Pancreas (tissue), 10 donors: ENCODE measurements at places on chromosomes 7 and 10. TPM values are rescaled to one million over a fixed set of nuclear protein-coding genes. Genes with fewer than 3 reads are reported as not detected.

- no peak for DNase-seq
Measured at GRCh38 chr7:129607471-129608120, 3.9 kb upstream of the NRF1 start.

GRCh38 chr7:27248911-27249723, 6.5 kb downstream of the EVX1 start:
- DNase-seq, result no peak

GRCh38 chr7:55078465-55079372, 59.9 kb downstream of the EGFR start:
- DNase-seq, result no peak

DNA sequence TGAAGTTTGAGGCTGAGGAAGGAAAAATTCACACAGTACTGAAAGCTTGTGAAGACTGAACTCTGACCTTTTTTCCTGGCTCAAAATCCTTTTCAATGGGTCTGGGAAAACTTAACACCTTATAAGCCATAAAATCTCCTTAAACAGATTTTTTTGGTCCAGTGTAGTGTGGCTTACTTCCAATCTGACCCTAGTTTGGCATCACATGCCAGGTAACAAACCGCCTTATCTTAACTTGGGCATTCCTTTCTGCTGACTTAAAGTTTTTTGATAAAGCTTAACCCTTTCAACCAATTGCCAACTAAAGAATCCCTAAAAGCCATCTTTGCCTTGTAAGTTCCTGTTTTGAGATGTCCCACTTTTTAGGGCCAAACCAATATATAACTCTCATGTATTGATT, 13.2 kb upstream of the ITPRID1 start:
- no peak for DNase-seq

DNA sequence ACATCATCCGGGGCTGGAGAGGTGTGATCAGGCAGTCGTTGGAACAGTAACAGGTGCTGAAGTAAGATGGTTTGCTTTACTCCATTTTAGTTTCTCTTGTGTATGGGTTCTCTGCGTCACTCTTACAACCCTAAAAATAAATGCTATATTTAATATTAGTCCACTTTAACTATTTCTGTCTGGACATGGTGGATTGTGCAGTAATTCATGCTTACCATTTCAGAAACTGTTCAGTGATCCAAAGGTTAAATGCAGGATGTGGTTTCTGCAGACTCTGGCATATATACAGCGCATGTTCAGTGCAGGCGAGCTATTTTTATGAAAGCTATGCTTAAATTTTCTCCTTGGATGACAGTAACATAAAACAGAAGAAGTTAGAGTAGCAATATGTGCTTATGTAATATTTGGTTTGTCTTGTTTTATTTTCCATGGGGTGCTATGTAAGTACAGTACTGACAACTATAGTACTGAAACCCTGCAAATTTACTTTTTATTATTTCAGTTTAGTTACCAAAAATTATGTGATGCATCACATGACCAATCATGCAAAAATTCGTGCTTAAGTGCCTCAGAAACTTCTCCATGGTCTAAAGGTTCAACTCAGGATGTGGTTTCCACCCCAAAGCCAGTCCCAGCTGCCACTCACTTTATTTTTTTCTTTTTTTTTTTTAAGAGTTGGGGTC, 46.6 kb upstream of the GRID1 start:
- no peak for DNase-seq

GRCh38 chr7:71854546-71855397, 557.4 kb downstream of the CALN1 start:
- DNase-seq, result no peak

DNA sequence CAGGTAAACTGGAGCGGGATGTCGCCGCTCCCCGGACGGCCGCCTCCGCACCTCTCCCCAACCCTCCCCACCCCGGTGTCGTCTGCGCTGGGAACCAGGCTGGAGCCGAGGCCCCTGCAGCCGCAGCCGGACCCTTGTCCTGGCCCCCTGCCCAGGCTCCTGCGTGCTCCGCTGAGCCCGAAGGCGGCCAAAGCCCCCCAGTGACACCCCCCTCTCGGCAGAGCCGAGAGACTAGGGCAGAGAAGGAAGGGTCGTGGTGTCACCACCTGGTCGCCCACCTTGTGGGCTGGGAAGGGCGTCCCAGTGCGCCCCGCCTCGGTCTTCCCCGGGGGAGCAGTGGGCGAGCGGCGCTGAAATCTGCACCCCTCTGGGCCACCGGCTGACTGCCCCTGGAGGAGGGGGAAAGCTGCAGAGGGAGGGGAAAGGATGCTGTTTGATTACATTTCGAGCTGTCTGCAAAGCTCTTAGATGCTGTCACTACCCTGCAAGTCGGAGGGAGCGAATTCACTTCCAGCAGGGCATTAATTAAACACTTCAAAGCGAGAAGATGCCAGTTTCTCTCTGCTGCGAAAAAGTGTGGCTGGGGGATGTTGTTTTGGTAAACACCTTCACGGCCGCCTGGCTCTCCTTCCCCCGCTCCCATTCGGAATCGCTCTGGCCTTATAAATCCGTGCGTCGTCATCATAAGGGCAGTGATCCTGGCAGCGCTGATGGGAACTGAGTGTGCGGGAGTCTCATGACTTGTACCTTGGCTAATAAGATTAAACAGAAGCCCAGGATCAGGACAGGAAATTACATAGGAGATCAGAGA, 622 bp downstream of the DYNC1I1 start:
- no peak for DNase-seq

DNA sequence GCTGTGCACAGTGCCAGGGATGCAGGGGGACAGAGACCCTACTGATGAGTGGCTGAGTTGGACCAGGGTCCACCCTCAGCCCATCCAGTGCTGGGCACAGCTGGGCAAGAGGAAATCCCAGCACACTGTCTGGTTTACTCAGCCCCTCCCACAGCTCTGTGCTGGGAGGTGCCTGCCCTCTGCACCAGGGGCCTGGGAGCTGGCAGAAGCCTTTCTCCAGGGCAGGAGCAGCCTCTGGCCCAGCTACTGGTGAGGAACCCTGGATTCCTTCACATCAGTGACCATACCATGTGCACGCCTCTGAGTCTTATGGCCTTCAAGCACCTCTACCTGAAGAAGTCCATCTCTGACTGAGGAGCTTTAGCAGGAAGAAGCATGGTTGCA, 25.9 kb upstream of the C10orf71 start:
- no peak for DNase-seq

- no peak for DNase-seq
Measured at GRCh38 chr7:43790834-43791233, 32.4 kb downstream of the BLVRA start.

DNA sequence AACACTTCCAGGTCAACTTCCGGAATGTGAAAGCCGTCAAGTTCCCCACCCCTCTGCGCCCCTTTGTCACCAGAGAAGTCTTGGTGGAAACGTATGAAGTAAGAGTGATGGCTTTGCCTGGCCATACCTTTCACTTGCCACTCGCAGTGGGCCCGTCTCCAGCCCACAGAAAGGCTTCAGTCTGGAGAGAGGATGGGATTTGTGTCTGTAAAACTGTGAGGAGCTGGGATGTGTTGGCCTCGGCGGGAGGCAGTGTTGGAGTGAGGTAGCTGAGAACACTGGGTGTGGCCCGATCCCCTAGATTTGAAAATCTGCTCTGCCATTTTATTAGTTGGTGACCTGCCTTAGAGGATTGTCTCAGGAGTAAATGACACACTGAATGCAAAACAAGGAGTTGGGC, 6.4 kb downstream of the ADCK2 start:
- no peak for DNase-seq

DNA sequence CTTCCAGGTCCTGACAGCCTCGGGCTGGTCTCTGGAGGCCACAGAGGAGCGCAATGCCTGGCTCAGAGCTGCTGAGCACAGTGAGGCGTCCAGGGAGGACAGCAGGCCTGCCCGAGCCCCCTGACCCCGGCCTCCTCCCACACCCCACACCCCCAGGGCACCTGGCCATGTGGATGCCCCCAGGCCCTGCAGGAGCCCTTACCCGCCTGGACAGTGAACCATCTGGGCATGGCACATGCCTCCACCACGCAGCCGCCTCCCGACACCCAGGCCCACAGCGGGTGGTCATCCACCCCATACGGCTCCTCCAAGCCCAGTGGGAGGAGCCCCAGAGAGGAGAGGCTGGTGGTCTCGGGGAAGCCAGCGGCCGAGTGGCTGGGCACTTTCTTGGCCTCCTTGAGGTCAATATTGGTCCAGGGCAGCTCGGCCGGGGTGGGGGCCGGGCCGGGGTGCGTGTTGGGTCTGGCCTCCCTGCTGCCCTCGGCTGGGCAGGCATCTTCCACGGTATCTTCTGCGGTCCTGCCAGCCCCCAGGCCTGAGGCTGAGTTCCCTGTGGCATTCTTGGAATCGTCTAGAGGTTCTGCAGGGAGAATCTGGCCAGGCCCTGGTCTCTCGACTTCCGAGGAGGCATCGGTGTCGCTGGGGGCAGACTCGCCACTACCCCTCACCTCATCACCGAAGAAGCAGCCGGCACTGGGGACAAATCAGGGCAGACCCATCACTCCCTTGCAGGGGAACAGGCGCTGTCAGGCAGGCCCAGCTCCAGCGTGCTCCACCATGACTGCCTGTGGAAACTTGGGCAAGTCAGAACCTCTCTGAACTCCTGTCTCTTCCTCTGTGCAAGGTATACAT, 18.6 kb downstream of the TECPR1 start:
- DNase-seq, result no peak

DNA sequence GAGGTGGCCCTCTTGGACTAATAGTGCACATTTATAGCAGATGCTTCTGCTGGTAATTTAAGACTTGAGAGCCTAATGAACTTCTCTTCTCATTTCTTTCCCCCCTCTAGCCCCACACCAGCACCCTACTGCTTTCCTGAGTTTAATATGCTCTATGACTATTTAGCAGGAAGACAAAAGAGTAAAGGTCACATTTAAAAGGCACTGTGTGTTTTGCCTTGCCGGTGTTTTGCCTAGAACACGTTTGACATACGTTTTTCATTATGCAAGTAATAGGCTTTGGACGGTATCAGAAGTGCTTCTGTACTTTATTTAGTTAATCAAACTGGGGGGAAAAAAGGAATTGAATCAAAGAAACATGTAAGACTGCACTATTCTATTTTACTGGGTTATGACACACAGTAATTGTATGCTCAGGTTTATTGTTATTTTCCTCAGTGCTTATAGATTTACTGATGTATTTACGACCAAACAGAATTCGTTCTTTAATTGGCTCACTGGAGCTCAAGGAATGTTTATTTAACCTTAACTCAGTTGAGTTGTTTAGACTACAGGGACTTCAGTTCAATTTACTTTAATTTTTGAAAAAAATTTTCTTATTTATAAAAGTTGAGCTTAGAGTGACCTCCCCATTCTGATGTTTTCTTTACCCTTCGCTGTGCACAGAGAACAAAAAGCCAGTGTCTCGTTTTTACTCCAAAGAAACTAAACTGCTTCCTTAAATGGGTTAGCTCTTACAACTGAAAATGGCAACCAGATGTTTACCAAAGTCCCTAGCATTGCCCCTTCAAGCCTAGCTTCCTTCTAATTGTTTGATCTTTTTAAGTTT, 35.4 kb downstream of the CPED1 start:
- DNase-seq, result no peak

DNA sequence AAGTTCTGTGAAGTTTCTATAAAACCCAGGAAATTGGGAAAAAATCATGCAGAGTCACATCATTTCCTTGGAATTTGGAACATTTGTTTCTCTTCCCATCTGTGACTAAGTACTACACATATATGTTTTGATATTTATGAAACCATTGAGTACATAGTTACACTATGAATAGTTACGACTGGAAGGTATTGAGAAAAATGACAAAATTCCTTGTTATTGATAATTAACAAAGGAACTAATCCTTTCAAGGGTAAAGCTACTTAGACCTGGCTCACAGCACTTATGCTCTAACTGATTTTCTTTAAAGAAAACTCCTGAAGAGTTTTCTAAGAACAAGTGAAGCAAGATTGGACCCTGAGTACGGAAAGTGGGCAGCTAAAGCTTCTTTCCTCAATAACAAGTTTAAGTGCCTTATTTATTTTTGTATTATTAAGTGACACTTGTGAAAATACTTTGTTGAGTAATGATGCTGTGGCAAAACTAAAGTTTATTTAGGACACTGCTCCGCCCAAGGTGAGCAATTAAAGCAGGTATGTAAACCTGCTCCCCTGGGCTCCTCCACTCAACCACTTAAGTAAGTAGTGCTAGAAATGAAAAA, 12.0 kb upstream of the GLCCI1 start:
- DNase-seq, result no peak

LRRN3 gene
- polyA plus RNA-seq, result 0.30 TPM
